Caco-2 (cell line): ENCODE measurements at places on chromosomes 5 and 9.

GRCh38 chr9:106417685-106418084 is 445.3 kb upstream of the ZNF462 start:
- no peak overlapping the region for H3K4me3 ChIP-seq
- DNase-seq: no peak
- no peaks in the 10 kb centered on the region for H3K4me1 ChIP-seq
- H3K27me3 ChIP-seq: no peaks in the 10 kb centered on the region
- no peak overlapping the region for H3K27ac ChIP-seq
- no peaks in the 10 kb centered on the region for H3K36me3 ChIP-seq

DNA sequence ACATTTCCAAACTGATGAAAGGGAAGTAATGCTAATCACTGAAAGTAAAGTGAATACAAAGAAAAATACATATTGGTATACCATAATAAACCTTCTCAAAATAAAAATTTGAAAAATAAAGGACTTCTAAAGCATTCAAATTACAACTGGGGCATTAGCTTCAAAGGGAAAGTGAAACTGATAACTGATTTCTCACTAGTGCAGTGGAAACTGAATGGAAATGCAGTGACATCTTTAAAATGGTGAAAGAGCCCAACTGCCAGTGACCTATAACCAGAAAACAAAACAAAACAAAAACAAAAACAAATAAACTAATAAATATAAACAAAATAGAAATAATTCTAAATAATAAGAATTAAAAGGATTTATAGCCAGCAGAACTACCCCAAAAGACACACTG is 297.5 kb upstream of the GRIN3A start:
- no peak overlapping the region for H3K27ac ChIP-seq
- no peaks in the 10 kb centered on the region for H3K27me3 ChIP-seq
- H3K36me3 ChIP-seq: no peaks in the 10 kb centered on the region
- no peak for DNase-seq
- H3K4me3 ChIP-seq: no peak overlapping the region

DNA sequence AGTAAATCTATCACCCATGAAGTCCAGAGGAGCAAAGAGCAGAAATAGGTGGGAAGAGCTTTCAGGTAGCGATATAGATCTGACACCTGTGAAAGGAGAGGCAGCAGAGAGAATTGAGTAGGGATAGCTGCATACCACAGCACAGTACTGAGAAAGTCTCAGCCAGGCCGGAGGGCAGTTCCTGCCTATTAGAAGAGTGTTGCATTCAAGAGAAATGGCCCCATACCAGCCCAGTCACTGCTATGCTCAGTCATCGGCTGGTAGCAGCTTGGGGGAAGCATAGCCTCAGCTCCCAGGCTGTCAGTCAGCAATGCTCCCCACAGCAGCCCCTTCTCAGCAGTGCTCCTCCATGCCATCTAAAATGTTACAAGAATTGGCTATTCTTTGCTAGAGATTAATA is 285.1 kb upstream of the CDH6 start:
- no peaks in the 10 kb centered on the region for H3K27me3 ChIP-seq
- no peak overlapping the region for H3K27ac ChIP-seq
- no peaks in the 10 kb centered on the region for H3K36me3 ChIP-seq
- H3K4me1 ChIP-seq: no peaks in the 10 kb centered on the region
- no peak overlapping the region for H3K4me3 ChIP-seq

DNA sequence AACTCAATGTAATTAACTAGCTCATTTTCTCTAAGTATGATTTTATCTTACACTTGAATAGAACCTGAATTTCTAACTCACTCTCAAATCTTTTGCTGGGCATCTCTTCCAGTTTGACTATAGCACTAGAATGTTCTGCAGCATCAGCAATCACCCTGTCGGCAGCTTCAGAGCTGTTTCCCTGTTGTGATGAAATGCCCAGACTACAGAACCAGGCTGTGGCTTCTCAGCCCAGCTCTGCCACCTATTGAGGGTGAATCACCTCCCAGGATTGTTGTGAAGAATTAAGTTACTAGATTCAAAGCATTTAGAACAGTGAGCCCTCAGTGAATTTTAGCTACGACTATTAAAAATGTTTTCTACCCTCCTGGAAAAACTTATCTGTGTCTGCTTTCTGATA is 90.4 kb upstream of the ANKRD55 start:
- H3K4me1 ChIP-seq: peaks cover 30% of the 10 kb centered on the region
- no peak for DNase-seq
- no peaks in the 10 kb centered on the region for H3K36me3 ChIP-seq
- no peak overlapping the region for H3K4me3 ChIP-seq
- no peaks in the 10 kb centered on the region for H3K27me3 ChIP-seq

- H3K4me3 ChIP-seq: no peak overlapping the region
- H3K36me3 ChIP-seq: no peaks in the 10 kb centered on the region
- no peaks in the 10 kb centered on the region for H3K27me3 ChIP-seq
- H3K27ac ChIP-seq: no peak overlapping the region
- peaks cover 8% of the 10 kb centered on the region; the same call in 1 of the 2 replicates for H3K4me1 ChIP-seq
- DNase-seq: no peak
These were observed 4.2 kb downstream of the UHRF2 start for GRCh38 chr9:6417186-6417585.

DNA sequence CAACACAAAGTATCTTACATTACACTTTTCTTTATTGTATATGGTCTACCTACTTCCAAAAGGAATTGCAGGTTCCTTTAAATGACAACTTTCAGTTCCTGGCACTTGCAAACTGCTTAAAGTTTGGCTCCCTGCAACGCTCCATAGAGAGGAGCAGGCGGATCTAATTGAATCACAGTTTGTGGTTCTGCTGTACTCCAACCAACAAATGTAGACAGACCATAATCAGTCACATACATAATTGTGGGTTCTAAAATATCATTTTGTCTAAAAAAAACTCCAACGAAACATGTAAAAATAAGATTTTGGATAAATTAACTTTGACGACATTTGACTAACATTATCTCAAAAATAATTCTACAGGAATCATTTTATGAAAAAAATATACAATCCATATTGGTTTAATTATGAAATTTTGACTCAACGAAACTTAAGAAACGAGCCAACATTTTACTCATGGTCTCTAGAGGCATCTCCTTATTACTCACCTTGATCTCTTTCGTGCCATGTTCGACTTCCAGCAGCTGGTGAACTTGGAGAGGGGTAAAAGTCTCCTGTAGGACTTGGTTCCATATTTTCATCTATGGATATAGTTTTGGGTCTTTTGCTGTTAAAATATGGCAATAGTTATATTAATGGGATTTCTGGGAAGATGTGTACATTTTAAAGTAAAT is 167.6 kb downstream of the NFIB start:
- no peak overlapping the region for H3K4me3 ChIP-seq
- no peak for DNase-seq
- no peak overlapping the region for H3K27ac ChIP-seq
- H3K36me3 ChIP-seq: no peaks in the 10 kb centered on the region
